ENCODE measurements at places on chromosomes 11 and 22.

DNA sequence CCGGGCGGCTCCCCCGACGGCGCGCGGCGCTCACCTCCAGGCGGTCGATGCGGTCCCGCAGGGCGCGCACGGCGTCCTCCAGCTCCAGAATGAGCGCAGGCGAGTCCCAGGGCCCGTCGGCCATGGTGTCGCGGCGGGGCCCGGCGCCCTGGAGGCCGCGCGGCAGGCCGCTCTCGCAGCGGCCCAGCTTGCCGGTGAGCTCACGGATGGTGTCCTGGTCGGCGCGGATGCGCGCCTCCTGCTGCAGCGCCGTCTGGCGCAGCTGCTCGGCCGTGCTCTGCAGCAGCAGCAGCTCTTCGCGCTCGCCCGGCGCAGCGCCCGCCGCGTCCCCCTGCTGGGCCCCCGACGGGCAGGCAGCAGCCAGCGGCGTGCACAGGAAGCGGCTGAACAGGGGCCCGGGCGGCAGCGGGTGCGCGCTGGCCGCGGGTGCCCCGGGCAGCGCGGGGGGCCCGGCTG, 599 bp downstream of the NPTXR start:
- peak; percentile 85 for DNase-seq

- DNase-seq: no peak
These were observed 65.4 kb downstream of the LINC01488 start for GRCh38 chr11:69546735-69547370.

DNA sequence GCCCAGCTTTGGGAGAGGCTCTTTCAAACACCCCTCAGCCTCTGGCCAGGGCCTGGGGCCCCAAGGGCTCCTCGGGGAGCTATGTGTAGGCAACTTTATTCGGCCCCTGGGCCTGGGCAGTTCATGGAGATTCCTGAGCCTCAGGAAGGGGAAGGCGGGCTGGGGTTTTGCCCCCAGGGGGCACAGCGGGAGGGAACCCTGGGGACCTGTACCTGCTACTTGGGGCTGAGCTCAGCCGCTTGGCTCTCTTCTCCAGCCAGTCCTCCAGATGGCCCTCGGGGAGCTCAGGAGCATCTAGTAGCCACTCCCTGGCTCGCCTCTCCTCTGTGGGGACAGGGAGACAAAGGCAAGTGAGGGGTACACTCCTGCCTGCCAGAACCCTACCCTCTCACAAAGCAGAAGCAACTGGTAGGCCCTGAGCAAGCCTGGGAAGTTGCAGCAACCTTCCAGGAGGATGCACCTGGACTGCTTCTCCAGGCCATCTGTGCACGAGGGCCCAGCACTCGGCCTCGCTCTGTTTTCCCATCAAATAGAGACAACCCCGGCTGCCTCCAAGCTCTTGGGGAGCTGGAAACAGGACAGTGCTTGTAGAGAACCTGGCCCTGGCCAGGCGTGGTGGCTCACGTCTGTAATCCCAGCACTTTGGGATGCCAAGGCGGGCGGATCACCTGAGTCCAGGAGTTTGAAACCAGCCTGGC, 18.5 kb downstream of the CABP7 start:
- no peak for DNase-seq

DNA sequence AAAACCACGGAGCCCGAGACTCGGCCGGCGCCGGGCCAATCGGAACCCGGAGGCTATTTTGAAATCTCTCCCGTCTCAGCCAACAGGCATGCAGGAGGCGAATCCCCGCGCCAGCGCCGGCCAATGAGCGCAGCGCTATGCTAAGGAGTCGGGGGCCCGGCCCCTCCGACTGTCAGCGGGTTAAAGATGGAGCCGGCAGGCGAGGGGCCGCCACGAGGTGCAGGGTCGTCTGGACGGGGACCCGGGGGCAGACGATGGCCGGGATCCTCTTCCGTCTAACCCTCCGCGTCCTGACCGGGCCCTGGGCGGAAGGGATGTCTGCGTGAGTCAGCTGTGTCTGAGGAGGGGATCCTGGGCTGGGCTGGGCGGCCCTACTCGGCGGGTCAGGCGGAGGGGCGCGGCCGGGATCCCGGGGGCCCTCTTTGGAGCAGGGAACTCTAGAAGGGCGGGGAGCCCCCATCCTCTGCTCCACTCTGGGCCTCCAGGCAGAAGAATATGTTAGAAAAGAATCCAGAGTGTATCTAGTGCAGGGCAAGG, 10.0 kb downstream of the SDF2L1 start:
- peak; percentile 95 for DNase-seq

- no peak for DNase-seq
These were observed 16.3 kb upstream of the C11orf87 start for GRCh38 chr11:109405671-109406070.

- no peak for DNase-seq
These were observed 7.6 kb downstream of the LRRC10B start for GRCh38 chr11:61516191-61516590.

DNA sequence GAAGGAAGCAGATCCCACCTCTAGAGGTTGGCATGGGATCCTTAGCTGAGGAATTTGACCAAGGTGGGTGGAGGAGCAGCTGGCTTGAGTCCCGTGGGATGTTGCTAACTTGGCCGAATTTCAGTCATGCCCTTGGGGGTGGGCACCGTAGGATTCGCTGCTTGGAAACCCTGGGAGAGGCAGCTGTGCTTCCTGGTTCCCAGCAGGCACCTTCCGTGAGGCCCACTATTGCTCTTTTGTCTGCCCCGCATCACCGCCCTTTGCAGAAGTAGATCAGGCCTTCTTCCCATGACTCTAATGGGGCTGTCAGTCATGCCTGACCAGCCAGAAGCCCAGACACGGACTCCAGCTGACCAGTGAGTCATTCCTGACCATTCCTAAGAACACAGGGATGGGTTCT, 292.3 kb upstream of the SYN3 start:
- no peak for DNase-seq

- DNase-seq: no peak
These were observed 736.2 kb downstream of the BRD1 start for GRCh38 chr22:49091451-49091850.

DNA sequence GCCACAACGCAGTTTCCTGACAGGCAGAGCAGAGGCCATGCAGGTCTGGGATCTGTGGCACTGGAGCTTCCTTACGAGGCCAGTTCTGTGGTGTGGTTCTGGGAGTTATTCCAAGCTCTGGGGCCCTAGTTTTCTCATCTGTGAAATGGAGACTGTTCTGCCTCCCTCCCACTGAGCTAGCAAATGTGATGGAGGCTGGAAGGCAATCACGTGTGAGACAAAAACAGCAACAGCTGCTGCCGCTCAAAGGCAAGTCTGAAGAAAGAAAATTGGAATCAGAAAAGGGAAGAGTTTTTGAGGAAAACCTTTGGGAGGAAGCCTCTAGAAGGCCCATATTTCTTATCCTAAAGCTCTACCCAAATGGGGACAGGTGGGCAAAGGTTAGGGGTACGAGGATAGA, 8.3 kb upstream of the RIC3 start:
- no peak for DNase-seq

DNA sequence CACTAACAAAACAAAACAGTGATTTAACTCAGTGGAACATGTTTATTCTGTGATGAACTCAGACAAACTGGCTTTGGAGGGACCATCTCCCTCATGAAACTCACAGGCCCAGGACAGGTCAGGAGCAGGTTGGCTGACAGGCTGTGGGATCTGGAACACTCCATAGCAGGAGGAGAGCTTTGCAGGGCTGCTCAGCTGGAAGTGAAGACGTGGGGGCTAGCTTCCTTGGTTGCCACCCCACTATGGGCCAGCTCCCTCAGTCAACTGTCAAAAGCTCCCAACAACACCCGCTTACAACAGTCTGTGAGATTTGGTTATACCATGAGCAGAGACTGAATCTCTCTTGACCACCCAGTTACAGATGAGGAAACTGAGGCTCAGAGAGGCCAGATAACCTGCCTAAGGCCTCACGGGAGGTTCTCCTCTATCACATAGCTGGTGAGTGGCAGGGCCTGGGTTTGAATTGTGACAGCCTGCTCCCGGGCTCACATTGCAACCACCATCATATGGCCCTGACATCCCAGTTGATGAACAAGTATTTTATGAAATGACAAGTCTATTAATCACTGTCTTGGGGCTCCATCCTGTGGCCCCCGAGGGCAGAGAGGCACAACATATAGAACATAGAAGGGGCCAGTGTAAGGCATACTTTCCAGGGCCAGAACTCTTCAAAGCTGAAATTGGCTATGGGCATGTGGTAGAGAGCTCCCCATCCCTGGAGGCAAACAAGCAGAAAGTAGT, 473.4 kb downstream of the MN1 start:
- DNase-seq: no peak

GRCh38 chr11:69201066-69201365, 45.3 kb downstream of the SMIM38 start:
- peak; percentile 9 for DNase-seq

GRCh38 chr11:14503023-14503422, 3.4 kb upstream of the COPB1 start:
- no peak for DNase-seq

DNA sequence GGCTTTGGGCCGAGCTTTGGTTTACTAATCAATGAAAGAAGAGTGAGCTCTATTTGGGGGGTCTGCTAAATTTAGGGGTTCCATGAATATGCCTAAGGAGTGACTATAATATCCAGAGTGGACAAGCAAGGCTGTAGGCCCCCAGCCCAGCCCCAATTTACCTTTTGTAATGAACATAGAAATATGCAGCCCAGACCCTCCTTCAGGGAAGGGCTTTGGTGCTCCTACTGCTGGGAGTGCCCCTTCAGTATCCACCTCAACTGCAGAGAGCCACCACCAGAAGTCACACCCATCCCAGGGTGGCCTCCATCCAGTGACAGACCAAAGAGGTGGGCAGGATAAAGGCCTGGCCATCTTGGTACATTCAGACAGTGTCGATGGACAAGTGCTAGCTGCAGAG, 43.1 kb downstream of the CHST1 start:
- DNase-seq: no peak

DNA sequence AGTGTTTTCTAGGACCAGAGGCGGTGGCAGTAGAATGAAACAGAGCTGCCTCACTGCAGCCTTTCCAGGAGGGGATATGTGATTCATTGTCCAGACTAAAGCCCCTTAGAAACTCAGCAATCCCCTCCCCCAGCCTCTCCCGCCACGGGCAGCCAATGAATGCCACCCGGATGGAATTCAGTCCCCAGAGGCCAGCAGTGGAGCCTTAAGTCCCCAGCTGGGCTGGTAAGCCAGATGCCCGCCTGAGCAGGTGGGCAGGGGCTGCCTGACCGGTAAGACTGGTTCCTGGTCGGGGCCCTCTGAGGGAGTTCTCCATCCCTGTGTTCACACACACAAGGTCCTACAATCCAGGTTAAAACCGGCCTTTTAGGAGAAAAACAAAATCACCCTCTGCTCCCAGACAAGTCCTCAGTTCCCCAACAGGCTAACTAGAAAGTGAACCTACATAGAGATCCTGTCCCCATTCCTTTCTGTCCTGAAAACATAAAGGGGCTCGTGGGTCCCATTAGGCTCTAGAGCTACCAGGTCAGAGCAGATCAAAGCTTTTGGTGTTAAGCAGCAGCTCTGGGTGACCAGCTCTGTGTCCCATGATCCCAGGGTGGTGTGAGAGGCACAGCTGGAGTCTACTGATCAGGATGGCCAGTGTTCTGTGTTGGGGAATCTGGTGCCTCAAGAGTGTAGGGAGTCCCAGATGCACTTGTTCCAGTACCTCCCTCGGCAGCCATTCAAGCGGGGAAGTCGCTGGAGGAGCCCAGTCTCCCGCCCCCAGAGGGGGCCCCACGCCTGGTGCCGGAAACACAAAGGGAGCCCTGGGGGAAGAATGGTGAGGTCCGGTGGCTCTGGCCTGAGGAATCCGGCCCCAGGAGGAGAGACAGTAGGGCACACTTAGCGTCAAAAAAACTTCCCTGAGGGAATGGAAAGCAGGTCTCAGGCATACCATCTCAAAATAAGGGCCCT, 2.6 kb downstream of the PATZ1 start:
- DNase-seq: peak; percentile 39

DNA sequence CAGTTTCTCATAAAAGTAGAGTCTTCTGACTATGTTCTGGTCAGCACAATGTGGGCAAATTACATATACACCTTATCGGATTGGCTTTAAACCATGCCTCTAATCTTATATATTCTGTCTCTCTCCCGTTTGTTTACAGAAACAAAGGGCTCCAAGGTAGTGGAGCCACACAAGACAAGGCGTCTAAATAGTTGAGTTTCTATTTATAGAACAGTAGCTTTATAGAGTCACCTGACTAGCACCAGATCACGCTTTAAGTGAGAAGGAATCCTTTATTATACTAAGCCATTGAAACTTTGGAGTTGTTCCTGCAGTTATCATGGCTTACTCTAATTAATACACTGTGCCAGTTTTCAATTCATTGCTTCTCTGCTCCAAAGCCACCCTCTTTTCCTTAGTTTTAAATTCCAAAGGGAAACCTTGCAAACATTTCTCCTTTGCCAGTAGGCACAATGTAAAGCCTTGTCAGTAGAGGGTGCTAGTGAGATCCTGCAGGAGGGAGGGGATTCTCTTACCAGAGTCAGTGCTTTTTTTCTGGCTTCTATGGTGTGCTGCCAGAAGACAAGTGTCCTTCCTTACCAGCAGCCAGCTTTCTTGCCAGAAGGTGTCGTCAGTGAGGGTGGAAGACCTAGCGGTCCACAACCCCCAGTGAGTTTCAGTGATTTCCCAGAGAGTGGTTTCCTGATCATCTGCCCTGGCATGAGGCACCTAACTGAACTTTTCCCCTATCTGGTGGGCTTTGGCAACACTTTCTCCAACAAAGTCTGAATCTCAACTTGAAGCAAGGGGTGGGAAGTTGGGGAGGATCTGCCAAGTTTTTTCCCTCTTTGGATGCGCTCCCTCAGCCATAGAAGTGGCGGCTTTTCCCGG, 71.7 kb downstream of the RAB38 start:
- no peak for DNase-seq

- DNase-seq: no peak
These were observed 6.3 kb downstream of the ALDH3B2 start for GRCh38 chr11:67668192-67668551.

DNA sequence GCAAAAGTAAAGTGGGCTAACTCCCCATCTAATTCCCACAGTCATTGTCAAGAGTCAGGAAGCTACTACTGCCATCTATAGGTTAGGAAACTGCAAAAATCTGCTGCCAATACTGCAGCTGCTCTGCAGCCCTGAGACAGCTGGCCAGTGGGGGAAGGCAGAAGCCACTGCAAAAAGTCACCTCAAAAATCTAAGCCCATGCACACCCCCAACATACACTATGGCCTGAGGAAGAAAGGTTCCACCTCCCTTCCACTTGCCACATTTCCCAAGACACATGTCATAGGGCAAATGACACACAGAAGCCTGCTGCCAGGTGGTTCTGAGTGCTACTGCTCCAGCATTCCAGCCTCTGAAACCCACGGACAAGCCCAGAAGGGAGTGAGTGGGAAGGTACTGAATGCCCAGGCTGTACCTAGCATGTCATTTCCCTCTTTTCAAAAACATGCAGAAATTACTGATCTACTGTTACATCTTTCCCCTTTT, 36.9 kb downstream of the DGCR2 start:
- DNase-seq: no peak

GRCh38 chr11:393219-394033, 583 bp upstream of the PKP3 start:
- no peak for DNase-seq

DNA sequence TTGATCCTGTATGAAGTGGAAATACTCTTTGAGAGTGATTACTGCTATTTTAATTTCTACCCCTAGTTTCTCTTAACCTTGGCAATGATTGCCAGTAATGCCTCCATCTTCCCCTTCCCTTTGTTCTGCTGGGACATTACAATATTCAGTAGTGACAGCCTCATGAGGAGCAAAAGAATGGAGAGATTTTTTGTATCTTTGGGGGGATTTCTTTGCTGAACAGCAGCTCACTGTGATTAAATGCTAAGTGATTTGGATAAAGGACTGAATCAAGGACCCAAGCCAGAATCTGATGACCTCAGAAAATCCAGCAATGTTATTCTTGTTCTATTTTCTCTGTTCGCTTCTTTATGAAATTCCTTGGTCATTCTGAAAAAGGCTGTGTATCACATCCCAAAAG, 7.0 kb upstream of the SLC1A2 start:
- DNase-seq: no peak

GRCh38 chr11:126433989-126434949, 78.8 kb downstream of the ST3GAL4 start:
- no peak for DNase-seq
